ENCODE measurements at places on chromosomes 3 and 15.

DNA sequence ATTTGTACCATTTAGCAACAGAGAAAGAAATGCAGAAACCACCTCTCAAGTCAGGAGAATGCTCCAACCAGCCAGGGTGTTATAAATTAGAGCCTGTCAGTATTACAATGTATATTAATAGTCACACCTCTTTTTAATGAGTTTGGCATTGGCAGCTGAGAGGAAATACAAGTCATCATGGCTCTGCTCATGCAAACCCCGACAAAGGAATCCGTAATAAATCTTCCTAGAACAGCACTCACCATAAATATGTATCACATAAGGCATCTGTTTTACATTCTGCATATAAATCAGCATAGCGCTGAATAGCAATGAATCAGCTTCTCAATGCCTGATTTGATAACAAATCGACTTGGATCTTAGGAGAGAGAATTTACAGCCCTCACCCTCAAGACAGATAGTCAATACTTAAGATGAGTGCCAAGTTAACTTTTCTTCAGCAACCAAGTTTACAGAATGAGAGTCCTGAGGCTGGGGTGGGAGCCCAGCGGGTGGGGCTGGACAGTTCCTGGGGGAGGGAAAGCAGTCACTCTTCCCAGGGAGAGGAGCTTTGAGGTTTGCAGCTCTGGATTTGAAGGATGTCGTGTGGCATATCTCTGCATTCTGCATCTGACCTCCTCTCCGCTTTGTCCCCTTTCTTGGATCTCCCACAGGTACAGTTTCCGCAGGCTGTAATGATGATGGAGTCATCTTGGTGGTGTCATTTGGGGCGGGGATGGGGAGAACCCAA lies 1034.4 kb upstream of the NR2F2 start:
- no peak for DNase-seq

DNA sequence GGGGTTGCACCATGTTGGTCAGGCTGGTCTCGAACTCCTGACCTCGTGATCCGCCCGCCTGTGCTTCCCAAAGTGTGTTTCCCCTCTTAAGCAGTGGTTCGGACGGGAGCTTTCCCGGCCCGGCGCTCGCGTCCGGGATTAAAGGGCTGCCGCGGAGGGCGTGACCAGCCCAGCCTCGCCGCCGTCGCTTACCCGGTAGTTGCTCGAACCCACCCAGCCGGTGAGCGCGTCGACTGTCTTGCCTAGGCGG lies 513 bp downstream of the CLASP2 start:
- peak; percentile 38 for DNase-seq

- no peak for DNase-seq
These were observed 2.4 kb downstream of the PLCL2 start for GRCh38 chr3:16887130-16887529.

DNA sequence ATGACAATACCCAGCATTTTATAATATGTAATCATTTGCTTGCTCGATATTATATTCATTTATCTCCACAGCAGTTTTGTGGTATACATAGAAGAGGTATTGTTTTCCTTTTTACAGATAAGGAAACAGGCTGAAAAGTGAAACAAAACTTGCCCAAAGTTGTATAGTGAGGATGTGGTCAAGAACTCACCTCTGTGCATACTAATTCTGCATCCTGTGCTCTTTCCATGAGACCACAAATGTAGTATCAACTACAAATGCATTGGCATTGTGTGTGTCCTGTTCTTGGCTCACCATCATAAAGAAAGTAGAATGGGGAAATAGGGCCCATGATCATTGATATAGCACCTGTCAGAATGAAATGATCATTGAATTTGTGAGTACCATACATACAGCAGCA lies 167.3 kb downstream of the NECTIN3 start:
- no peak for DNase-seq

GRCh38 chr15:69074001-69074842 lies 59.7 kb downstream of the NOX5 start:
- DNase-seq = no peak

DNA sequence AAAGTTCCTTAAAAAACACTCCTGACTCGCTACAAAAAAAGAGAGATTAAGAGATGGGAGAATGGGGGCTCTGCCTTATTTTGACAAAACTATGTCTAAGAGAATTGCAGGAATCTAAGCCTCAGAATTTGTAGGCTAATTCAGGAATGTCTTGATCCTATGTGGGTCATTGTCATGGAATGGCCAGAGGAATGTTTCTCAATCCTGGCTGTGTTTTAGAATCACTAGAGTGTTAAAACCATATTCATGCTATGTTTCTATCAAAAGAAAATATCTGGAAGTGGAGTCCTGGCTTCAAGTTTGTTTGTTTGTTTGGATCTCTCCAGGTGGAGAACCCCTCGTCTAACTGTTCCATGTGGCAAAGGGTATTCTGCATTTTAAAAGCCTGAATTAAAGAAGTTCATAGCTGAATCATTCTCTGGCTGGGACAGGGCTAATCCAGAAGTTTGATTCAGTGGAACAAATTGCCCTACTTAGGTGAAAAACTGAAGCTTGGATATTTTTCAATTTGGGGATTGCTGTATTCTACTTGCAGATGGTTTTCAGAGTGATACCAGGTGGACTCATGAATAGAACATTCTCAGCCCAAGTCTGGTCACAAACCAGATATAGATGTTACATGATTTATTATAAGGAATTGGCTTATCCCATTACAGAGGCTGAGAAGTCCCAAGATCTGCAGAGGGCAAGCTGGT lies 28.2 kb downstream of the GJD2 start:
- DNase-seq = no peak

GRCh38 chr3:83438188-83438587 lies 1520.6 kb upstream of the CADM2 start:
- no peak for DNase-seq

DNA sequence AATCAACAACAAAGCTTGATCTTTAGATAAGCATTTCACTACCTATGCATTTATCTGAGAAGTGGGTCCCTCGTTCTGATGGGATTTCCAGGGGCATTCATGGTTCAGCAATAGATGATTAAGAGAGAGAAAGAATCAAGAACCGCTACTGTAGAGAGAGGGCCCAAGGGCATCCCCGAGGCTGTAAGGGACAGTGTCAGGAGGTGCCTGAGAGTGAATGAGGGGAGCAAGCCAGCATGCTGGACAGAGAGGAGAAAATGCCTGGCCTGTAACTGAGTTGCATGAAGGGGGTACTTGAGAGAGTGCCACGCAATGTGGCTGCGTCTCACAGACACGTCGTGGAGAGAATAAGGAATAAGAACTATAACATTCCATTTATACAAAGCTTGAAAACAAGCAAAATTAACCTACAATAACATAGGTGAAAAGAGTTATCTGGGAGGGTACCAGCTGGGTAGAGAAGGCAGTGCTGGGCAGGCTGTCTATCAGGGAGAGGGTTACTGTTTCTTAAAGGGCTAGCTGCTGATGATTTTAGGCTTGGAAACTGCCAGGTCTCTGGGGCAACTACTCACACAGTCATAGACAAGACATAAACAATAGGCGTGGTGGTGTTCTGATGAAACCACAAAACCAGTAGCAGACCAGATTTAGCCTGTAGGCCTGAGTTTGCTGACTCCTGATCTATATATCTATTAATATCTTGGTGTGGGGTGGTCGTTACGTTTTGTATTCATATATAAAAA lies 374.6 kb upstream of the CFAP20DC start:
- no peak for DNase-seq

DNA sequence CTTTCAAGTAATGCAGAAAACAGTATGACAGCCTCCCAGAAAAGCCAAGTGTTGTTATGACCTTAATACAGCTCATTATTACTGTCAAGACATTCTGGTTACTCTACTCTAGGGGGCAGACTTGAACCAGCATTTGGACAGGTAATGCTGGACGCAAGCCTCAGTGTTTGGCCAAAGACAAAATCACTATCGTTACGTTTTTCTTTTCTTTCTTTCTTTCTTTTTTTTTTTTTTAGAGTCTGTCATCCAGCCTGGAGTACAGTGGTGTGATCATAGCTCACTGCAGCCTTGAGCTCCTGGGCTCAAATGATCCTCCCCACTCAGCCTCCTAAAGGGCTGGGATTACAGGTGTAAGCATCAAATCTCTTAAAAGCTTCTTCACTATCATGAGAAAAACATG lies 29.4 kb upstream of the TMEM45A start:
- DNase-seq = no peak

DNA sequence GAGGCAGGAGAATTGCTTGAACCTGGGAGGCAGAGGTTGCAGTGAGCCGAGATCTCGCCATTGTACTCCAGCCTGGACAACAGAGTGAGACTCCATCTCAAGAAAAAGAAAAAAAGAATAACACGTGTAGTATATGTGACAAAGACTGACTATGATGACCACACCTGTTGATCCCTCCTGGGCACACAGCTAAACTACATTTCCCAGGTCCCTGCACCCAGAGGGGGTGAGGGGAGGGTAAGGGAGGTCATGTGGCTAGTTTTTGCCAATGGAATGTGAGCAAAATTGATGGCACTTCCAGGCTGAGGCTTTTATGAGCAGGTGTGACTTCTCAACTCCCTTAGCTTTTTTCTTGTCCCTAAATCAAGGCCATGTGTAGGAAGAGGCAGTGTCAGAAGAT lies 58.2 kb downstream of the KLHL6 start:
- DNase-seq = no peak

- DNase-seq = no peak
These were observed 124.1 kb upstream of the MME start for GRCh38 chr3:154955907-154956533.

GRCh38 chr3:32004113-32004765 lies 22.7 kb downstream of the ZNF860 start:
- DNase-seq = no peak

DNA sequence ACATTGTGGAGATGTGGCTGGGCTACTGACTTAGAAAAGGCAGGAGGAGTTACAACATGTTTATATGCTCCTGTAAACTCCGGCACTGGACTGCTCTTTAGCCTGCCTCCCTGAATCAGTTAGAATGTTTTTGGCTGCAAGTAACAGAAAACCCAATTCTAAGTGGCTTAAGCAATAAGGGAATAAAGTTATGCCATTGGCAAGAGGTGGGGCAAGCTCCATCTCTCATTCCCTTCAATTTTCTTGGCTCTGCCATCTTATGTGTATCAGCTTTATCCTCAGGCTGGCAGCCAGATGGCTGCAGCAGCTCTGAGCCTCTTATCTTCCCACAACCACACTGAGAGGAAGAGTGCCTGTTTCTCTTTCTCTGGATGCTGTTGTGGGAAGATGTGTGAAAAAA lies 22.4 kb upstream of the MEIS2 start:
- no peak for DNase-seq

GRCh38 chr3:38121832-38122461 lies 15.0 kb downstream of the ACAA1 start:
- no peak for DNase-seq

- DNase-seq = no peak
These were observed 5.2 kb downstream of the WNT5A start for GRCh38 chr3:55481744-55482495.

GRCh38 chr15:82551646-82552247 lies 11.5 kb upstream of the RPS17 start:
- DNase-seq = no peak

- DNase-seq = no peak
These were observed 150.6 kb upstream of the ANKRD28 start for GRCh38 chr3:15948388-15948787.

- no peak for DNase-seq
These were observed 31.7 kb downstream of the GPR149 start for GRCh38 chr3:154398084-154398967.

GRCh38 chr15:31328428-31328968 lies 1.9 kb downstream of the KLF13 start:
- DNase-seq = peak; percentile 58

DNA sequence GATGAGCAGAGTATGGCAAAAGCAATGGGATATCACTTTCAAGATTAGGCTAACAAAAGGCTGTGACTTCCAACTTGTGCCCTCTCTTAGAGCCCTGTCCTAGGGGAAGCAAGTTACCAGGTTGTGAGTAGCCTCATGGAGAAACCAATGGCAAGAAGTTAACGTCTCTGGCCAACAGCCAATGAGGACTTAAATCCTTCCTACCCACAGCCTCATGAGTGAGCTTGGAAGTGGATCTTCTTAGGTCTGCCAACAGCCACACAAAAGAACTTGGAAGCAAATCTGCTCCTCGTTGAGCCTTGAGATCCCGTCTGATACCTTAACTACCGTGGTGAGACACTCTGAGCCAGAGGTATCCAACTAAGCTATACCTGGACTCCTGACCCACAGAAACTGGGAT lies 5.7 kb downstream of the NME9 start:
- DNase-seq = no peak

DNA sequence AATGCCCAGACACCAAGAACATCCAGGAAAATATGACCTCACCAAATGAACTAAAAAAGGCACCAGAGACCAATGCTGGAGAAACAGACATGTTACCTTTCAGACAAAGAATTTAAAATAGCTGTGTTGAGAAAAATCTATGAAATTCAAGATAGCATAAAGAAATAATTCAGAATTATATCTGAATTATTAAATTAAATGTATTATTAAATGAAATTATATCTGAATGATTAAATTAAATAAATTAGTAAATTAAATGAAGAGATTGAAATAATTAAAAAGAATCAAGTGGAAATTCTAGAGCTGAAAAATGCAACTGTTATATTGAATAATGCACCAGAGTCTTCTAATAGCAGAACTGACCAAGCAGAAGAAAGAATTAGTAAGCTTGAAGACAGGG lies 279.2 kb upstream of the SATB1 start:
- DNase-seq = no peak

DNA sequence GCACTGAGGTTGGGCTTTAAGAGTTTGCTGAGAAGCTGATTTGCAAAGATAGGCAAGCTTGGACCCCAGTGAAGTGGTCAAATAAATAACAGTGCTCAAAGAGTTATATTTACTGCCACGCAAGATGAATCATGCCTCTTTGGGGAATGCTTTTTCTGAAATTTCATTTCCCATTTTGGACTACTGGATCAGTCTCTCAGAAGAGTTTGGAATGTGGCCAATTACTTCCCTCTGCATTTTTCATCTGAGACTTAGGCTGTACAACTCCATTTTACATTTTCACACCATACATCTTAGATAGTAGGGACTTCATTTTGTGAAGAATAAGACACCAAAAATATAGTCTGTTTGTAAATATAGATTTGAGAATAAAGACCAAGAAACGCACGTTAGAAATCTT lies 419.7 kb downstream of the FGF12 start:
- DNase-seq = no peak

- no peak for DNase-seq
These were observed 82.2 kb upstream of the BOC start for GRCh38 chr3:113129168-113129567.

DNA sequence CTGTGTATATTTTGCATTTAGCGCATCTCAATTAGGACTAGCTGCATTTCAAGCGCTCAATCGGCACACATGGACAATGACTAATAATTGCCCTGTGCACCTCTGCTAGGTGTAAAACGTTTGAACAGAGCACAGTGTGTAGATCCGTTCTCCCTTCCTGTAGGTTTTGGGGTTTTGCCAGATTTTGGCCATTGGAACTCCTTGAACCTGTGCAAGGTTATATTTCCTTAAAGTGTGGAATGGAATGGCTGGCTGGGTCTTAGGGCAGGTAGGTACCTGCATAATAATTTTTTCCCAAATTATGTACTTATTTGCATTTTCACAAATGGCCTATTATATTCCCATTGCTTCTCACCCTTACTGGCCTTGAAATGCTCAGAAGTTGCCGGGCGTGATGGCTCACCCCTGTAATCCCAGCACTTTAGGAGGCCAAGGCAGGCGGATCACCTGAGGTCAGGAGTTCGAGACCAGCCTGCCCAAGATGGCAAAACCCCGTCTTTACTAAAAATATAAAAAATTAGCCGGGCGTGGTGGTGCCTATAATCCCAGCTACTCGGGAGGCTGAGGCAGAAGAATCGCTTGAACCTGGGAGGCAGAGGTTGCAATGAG lies 777 bp downstream of the RNU5B-1 start:
- no peak for DNase-seq

Measured in activated CD4-positive, CD25-positive, alpha-beta regulatory T cell (primary cell).